ENCODE measurements at places on chromosomes 2 and 18. TPM values are rescaled to one million over a fixed set of nuclear protein-coding genes. Genes with fewer than 3 reads are reported as not detected.

The HOXD13 gene
- not detected for total RNA-seq

The FBXO41 gene
- 12.1 TPM for total RNA-seq

The KLHL41 gene
- total RNA-seq = not detected

The KCNE4 gene
- total RNA-seq = not detected

The TNS1 gene
- 16.1 TPM for total RNA-seq

The ATP8B1 gene
- 32.0 TPM for total RNA-seq

The REG1A gene
- total RNA-seq = 0.73 TPM

The HYCC2 gene
- total RNA-seq = 21.9 TPM

The ERLEC1 gene
- total RNA-seq = 40.4 TPM

The ABHD1 gene
- 0.23 TPM for total RNA-seq

The RFX8 gene
- not detected for total RNA-seq

The SERPINB11 gene
- total RNA-seq = not detected
